ENCODE measurements at places on chromosomes 1 and 21. TPM values are rescaled to one million over a fixed set of nuclear protein-coding genes. Genes with fewer than 3 reads are reported as not detected.

GRCh38 chr1:180201451-180202200 is 28.4 kb upstream of the LHX4 start:
- no peak for DNase-seq

DNA sequence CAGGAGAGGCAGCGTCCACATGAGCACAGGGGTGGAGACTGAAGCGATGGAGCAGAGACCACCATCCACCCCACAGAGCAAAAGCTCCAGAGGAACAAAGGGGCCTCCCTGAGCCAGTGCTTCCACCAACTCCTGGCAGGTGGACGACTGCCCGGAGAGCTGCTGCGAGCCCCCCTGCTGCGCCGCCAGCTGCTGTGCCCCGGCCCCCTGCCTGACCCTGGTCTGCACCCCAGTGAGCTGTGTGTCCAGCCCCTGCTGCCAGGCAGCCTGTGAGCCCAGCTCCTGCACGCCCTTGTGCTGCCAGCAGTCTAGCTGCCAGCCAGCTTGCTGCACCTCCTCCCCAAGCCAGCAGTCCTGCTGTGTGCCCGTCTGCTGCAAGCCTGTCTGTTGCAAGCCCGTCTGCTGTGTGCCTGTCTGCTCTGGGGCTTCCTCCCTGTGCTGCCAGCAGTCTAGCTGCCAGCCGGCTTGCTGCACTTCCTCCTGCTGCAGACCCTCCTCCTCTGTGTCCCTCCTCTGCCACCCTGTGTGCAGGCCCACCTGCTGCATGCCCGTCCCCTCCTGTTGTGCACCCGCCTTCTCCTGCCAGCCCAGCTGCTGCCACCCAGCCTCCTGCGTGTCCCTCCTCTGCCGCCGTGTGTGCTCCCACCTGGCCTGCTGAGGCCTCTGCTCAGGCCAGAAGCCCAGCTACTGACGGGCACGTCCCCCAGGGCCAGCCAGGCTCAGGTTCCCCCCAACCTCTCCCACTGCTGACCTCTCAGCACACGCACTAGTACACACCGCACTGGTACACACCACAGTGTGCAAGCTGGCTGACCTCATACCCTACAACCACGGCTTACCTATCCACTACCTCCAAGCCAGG is 5.4 kb downstream of the KRTAP10-12 start:
- DNase-seq: no peak

- DNase-seq: no peak
Measured at GRCh38 chr1:199082778-199083389, 444.0 kb downstream of the PTPRC start.

DNA sequence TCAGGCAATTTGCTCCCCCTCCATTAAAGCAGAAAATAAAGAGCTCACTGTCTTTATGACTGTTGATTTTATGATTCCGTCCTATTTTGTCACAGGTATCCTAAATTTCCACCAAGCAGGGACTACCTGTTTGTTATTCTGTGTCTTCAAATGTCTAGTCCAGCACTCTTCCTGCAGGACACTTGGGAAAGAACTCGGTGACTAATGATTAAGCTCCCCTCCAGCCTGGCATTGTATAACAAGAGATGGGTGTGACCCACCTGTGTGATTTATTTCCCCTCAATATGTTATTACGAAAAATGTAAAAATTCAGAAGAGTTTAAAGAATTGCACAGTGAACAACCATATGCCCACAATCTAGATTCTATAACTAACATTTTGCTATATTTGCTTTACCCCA is 42.9 kb upstream of the LRRN2 start:
- no peak for DNase-seq

DNA sequence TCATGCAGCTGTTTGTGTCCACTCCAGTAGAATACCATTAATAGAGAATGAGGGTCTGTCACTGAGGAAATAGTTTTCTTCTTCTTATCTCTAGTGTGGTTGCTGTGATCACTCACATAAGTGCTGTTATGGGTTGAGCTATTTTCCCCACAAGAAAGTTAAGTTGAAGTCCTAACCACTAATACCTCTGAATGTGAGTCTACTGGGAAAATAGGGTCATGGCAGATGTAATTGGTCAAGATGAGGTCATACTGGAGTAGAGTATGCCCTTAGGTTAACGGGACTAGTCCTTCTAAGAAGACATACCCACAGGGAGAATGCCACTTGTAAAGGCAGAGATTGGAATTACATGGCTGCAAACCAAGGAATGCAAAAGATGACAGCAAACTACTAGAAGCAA is 70.5 kb upstream of the COL24A1 start:
- DNase-seq: no peak

DNA sequence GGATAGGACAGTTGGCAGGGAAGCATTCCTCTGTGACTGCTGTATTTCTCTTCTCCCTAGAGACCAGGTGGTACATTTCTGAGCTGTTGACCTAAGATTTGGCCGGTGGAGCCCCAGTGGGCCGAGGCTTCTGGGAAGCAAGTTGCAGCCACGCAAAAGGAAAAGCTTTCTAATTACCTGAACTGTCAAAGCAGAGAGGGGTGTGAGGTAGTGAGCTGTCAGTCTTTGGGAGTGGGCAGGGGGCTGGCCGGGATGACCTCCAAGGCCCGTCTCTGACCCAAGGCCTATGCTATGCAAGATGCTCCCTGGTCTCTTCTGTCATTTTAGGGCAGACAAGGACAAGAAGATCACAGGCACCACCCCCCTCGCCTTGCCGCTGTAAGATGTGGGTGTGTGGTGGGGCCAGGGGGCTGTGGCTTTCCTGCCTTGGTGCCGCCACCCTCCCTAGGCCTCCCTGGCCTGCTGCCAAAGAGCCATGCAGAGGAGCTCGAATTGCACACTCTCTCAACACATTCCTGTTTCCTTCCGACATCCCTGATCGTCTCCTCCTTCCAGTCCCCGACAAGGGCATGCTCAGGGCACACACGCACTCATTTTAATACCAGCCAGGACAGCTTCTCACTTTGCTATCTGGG is 7.7 kb downstream of the PADI1 start:
- peak; percentile 80 for DNase-seq

DNA sequence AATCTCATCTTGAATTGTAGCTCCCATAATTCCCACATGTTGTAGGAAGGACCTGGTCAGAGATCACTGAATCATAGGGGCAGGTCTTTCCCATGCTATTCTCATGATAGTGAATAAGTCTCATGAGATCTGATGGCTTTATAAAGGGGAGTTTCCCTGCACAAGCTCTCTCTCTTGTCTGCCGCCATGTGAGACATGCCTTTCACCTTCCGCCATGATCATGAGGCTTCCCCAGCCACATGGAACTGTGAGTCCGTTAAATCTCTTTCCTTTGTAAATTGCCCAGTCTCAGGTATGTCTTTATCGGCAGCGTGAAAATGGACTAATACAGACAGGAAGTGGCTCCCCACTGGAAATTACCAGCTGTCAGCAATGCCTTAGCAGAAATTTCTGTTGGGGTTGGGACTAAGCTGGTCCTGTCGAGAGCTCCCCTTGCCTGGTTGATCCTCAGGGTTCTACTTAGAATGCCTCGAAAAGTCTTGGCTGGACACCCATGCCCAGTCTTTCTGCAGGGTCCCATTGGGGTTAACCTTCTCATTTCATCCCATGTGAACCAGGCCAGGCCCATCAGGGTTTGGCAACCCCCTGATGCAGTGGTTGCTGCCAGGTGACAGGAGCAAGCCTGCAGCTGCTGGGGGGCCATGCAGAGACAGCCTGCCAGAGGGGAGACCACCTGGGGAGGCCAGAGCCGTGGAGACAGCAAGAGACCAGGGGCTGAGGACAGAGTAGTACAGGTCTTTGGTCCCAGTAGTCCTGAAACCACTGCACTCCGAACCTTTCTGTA is 2.8 kb upstream of the ABCG1 start:
- no peak for DNase-seq

DNA sequence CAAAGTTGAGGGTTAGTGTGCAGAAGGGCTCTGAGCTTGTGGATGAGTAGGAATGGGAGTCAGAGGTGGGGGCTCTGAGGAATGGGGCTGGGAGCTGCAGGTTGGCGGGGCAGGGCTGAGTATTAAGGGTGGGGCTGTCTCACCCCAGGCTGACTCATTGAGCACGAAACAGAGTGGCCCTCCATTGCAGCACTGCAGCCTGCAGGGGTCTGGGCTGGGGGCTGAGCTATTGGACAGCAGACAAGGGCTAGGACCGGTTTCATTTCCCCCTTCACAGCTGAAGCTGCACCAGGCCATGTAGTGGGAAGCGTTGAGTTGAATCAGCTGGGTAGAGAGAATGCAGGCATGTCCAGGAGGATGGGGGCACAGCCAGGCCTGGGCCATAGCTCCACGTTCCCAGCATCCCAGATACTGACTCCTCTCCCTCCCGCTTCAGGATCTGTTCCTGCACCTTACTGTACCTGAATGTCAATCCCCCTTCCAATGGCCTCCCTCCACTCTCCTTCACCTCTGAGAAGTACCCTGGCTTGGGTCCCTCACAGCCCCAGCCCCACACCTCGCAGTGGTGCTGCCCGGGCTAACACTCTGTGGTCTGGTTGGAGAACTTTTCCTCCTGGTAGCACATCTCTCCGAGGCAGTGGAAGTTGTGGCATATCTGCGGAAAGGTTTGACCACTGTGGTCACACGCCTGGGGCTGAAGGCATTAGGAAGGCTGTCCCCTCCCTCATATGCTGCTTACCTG is 4.4 kb upstream of the INPP5B start:
- DNase-seq: no peak

The ATP1A2 gene
- 5.8 TPM for polyA plus RNA-seq

The SAMD13 gene
- 6.6 TPM for polyA plus RNA-seq

The CALML6 gene
- 0.65 TPM for polyA plus RNA-seq

Measured in left kidney (tissue), 8 donors.